MM.1S (cell line): ENCODE measurements at places on chromosomes 12 and 14.

DNA sequence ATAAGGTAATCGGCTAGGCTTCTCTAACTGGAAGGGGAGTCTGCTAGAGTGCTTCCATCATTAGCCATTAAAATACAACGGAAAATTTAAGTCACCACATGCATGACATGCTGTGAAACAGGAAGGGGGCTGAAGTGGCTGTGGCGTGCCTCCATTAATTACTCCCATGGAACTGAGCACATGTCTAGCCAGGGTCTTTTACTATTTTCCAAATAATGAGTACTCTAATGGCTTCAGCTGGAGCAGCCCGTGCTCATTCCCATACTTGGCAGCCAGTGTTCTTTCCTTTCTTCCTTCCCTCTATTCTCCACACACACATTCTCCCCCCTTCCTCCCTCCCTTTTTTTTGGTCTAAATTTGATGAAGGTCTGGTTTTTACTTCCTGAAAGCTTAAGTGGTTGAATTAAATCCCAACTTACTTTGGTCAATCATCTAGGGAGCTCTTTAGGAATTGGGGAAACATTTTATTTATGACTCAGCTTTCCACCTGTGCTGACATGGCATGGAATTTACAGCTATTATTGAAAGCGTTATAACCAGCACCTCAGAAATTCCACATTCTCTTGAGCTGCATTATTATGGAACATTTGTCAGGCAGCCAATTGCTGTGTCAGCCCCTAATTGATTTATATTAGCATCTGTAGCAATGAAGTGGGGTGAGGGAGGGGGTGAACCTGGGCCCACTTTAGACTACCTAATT lies 72.3 kb downstream of the LRIG3 start:
- H3K4me1 ChIP-seq: no peaks in the 10 kb centered on the region
- no peaks in the 10 kb centered on the region for H3K36me3 ChIP-seq
- H3K4me3 ChIP-seq: no peak overlapping the region
- no peaks in the 10 kb centered on the region for H3K27me3 ChIP-seq
- H3K27ac ChIP-seq: no peak overlapping the region

DNA sequence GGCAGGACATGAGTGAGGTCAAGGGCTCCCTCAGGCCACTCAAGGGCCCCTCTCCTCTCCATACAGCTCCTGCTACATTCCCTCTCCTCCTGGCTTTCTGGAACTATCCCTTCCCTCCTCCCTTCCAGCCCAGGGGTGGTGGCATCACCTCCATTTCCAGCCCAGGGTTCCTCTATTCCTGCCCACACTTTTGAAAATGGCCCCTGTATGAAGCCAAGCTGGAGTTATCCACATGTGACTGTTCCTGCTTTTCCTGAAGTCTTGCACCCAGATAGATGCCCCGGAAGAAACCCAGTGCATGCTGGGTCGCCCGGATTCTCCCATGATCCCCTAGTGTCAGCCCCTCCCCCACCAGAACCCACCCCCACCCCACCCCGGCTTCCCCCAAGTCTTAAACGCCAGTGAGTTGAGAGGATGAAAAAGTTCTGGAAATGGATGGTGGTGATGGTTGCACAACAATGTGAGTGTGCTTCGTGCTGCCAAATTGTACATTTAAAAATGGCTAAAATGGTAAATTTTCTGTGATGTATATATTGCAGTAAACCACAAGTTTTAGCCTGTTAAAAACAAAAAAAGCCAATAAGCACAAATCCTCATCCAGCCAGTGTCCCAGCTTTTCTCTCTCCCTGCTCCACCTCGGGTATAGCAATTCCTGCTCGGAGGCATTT lies 136.9 kb downstream of the SCARB1 start:
- H3K27me3 ChIP-seq: no peaks in the 10 kb centered on the region
- H3K36me3 ChIP-seq: no peaks in the 10 kb centered on the region
- H3K4me3 ChIP-seq: no peak overlapping the region
- H3K4me1 ChIP-seq: peaks cover 5% of the 10 kb centered on the region
- no peak for DNase-seq

- no peak for DNase-seq
- 0 out of 2 replicates have a peak, but pooled peaks cover 4% of the 10 kb centered on the region for H3K4me1 ChIP-seq
- H3K36me3 ChIP-seq: no peaks in the 10 kb centered on the region
- H3K27ac ChIP-seq: no peak overlapping the region
- no peak overlapping the region for H3K4me3 ChIP-seq
- no peaks in the 10 kb centered on the region; the same call in 1 of the 2 replicates for H3K27me3 ChIP-seq
Observed at GRCh38 chr14:91872011-91872501, 4.7 kb upstream of the TC2N start.

DNA sequence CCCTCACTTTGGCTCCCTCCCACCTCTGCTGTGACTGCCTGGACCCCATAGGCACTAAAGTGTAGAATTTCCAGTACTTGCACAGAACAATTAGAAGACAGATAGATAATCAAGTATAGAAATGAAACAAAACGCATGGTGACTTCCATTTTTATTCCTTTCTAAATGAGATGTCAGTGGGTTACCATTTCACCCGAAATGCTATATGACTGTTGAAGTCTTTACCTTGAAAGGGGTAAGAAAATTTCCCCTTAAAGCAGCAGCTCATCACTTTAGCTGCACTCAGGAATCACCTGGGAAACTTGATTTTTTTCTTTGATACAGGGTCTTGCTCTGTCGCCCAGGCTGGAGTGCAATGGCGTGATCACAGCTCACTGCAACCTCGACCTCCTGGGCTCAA lies 12.5 kb upstream of the KSR2 start:
- H3K36me3 ChIP-seq: no peaks in the 10 kb centered on the region
- H3K4me3 ChIP-seq: no peak overlapping the region
- no peak overlapping the region for H3K27ac ChIP-seq
- no peaks in the 10 kb centered on the region for H3K4me1 ChIP-seq
- DNase-seq: no peak
- no peaks in the 10 kb centered on the region for H3K27me3 ChIP-seq

DNA sequence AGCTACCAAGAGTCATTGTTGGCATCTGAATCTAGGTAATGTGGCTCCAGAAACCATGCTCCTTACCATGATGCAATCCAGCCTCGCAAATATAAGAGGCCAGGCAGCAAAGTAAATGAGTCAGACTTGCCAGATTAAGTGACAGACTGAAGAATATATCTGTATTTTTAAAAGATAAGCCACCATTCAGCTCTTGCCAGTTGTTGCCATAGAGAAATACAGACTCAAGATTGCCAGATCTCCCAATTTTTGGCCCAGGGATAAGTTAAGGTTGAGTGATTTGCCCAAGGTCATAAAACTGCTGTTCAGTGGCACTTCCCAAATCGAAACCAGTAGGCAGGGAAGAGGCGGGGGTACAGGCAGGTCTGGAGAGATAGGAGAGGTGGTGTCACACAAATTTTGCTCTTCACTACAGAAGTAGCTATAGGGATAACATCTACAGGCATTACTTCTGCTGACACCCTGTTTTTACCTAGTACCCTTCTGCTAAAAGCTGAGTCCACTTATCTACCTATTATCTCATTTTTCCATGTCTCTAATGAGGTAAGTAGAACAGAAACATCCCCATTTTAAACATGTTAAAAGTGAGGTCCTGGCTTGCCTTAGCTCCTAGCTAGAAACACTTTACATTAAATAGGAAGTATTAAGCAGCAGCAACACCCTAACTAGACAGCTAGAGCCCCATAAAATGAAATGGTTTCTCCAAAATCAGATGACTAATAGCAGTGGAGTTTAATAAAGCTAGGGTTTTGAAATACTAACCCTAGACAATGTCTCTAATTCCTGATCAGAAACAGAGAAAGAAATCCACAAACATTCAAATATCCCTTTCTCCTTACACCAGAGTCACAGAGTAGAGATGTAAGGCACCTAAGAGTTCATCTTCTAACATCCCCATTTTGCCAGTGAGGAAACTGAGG lies 19.5 kb downstream of the DCAF5 start:
- no peaks in the 10 kb centered on the region for H3K36me3 ChIP-seq
- H3K27me3 ChIP-seq: no peaks in the 10 kb centered on the region
- H3K27ac ChIP-seq: no peak overlapping the region

DNA sequence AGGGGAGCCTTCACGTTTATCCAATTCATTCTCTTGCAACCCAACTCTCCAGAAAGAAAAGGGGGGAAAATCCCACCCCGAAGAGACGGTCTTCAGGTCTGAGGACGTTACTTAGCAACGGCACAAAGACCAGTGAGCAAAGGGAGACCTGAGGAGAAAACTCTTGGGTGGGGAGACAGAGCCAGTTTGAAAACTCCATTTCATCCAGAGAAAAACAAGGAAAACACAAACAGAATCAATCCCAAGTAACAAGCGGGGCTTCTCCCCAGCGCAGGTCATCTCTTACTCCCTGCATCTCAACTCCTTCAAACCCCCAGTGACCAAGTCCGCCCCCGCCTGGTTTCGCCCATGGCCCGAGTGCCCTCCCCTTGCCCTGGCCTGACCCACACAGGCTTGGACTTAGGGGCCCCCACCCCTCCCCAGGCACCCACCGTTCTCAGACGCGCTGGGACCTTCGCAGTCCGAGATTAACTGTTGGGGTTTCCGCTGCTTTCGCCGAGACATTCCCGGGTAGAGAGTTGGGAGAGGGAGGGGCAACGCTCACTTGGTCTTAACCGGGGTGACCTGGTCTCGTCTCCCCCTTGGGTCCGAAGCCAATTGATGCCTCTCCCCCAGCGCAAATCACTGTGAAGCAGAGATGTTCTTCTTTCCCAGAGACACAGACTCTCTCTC lies 10.4 kb upstream of the SALL2 start:
- no peaks in the 10 kb centered on the region for H3K36me3 ChIP-seq
- H3K27me3 ChIP-seq: no peaks in the 10 kb centered on the region
- H3K27ac ChIP-seq: no peak overlapping the region
- H3K4me3 ChIP-seq: no peak overlapping the region
- DNase-seq: no peak

GRCh38 chr12:29066011-29066588 lies 83.0 kb upstream of the FAR2 start:
- H3K27ac ChIP-seq: no peak overlapping the region
- H3K4me1 ChIP-seq: no peaks in the 10 kb centered on the region
- no peak for DNase-seq
- H3K27me3 ChIP-seq: no peaks in the 10 kb centered on the region
- H3K36me3 ChIP-seq: no peaks in the 10 kb centered on the region

GRCh38 chr12:106892075-106892474 lies 63.6 kb upstream of the TMEM263 start:
- no peak overlapping the region for H3K4me3 ChIP-seq
- peak; percentile 16 for DNase-seq
- no peak overlapping the region for H3K27ac ChIP-seq
- no peaks in the 10 kb centered on the region for H3K27me3 ChIP-seq
- H3K36me3 ChIP-seq: no peaks in the 10 kb centered on the region

GRCh38 chr12:59500335-59500734 lies 95.5 kb upstream of the SLC16A7 start:
- H3K27me3 ChIP-seq: no peaks in the 10 kb centered on the region
- H3K36me3 ChIP-seq: no peaks in the 10 kb centered on the region
- no peak overlapping the region for H3K27ac ChIP-seq
- DNase-seq: no peak
- H3K4me1 ChIP-seq: peaks cover 10% of the 10 kb centered on the region
- no peak overlapping the region for H3K4me3 ChIP-seq

GRCh38 chr12:4036671-4037271 lies 163.6 kb upstream of the PARP11 start:
- H3K4me3 ChIP-seq: no peak overlapping the region
- no peaks in the 10 kb centered on the region for H3K4me1 ChIP-seq
- H3K36me3 ChIP-seq: no peaks in the 10 kb centered on the region
- H3K27me3 ChIP-seq: no peaks in the 10 kb centered on the region
- H3K27ac ChIP-seq: no peak overlapping the region
- no peak for DNase-seq

GRCh38 chr12:107612508-107612907 lies 73.1 kb upstream of the PWP1 start:
- no peaks in the 10 kb centered on the region for H3K4me1 ChIP-seq
- H3K27me3 ChIP-seq: no peaks in the 10 kb centered on the region
- H3K36me3 ChIP-seq: no peaks in the 10 kb centered on the region
- no peak for DNase-seq
- H3K27ac ChIP-seq: no peak overlapping the region
- H3K4me3 ChIP-seq: no peak overlapping the region

DNA sequence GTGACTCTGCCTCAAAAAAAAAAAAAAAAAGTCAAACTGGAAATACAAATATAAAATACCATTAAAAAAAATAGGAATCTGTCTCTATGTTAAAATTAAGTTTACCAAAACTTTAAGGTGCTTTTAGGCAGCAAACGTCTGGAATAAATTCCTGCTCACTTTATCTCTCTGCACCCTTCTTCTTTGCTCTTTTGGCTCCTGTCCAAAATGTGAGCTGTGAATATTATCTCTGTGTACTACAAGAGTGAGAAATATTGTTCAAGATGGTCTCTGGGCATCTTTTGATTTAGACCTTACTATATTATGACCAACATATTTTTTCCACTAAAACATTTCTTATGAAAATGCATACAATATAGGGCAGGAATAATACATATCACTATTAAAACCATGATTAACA lies 63.7 kb downstream of the PUS7L start:
- H3K4me3 ChIP-seq: no peak overlapping the region
- no peak overlapping the region for H3K27ac ChIP-seq
- no peaks in the 10 kb centered on the region for H3K4me1 ChIP-seq

DNA sequence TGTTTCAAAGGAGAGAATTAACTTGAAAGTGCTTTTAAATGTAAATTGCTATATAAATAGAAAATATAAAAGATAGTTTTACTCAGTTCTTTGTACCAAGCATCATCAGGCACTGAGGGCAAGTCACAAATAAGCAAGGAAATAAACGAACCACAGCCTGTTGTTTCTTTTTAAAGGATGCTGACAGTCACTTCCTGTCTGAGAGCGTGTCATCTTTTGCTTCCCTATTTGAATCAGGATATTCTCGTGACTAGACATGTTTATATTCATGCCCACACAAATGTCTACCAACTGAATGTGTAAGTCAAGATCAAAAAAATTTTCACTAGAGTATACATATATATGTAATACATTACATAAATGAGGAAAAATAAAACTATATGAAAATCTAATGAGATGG lies 31.4 kb upstream of the SLC2A13 start:
- H3K4me1 ChIP-seq: peaks cover 15% of the 10 kb centered on the region
- peak overlapping the region; percentile 24; the same call in 1 of the 2 replicates for H3K27ac ChIP-seq
- DNase-seq: peak; percentile 81
- no peak overlapping the region for H3K4me3 ChIP-seq

DNA sequence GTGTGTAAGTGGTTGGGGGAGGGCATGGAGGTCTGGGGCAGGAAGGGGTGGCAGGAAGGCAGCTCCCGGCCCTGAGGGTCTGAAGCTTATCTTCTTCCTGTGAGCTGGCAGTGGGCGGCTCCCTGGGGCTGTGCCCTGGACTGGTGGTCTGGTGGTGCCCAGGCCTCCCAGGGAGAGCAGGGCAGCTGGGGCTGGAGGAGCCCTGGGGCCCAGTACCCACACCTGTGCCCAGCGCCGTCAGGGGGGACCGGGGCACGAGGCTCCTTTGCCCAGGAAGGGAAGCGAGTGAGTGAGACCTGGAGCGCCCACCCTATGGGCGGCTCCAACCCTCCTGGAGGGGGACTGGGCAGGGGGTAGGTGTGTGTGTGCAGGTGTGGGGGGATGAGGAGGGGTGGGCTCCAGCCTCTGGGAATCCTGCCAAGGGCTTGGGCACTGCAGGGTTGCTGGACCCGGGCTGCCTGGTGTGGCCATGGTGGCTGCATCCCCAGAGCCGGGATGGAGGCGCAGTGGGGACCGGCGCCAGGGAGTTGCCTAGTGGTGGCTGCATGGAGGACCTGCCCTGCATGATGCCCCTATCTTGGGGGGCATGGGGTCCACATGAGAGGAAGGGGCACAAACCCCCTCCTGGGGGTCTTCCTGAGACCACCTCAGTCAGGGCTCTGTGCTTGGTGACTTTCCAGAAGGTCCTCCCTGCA lies 353.6 kb downstream of the TMEM121 start:
- no peak for DNase-seq
- H3K4me1 ChIP-seq: no peaks in the 10 kb centered on the region
- H3K27me3 ChIP-seq: no peaks in the 10 kb centered on the region
- no peak overlapping the region for H3K4me3 ChIP-seq
- H3K27ac ChIP-seq: no peak overlapping the region

GRCh38 chr14:101887219-101887618 lies 77.2 kb upstream of the DYNC1H1 start:
- no peak overlapping the region for H3K27ac ChIP-seq
- H3K36me3 ChIP-seq: no peaks in the 10 kb centered on the region
- H3K27me3 ChIP-seq: no peaks in the 10 kb centered on the region
- H3K4me3 ChIP-seq: no peak overlapping the region
- H3K4me1 ChIP-seq: no peaks in the 10 kb centered on the region
